Naive B cell (primary cell): ENCODE measurements at places on chromosomes 5 and 9.

GRCh38 chr5:160306696-160307095, 5.7 kb downstream of the CCNJL start:
- H3K27me3 ChIP-seq: peaks cover 61% of the 10 kb centered on the region
- no peaks in the 10 kb centered on the region for H3K36me3 ChIP-seq
- DNase-seq: no peak
- H3K27ac ChIP-seq: no peak overlapping the region

GRCh38 chr9:114143234-114143633, 12.1 kb upstream of the COL27A1 start:
- H3K27ac ChIP-seq: no peak overlapping the region
- no peaks in the 10 kb centered on the region for H3K36me3 ChIP-seq
- H3K27me3 ChIP-seq: peaks cover 41% of the 10 kb centered on the region
- DNase-seq: no peak

DNA sequence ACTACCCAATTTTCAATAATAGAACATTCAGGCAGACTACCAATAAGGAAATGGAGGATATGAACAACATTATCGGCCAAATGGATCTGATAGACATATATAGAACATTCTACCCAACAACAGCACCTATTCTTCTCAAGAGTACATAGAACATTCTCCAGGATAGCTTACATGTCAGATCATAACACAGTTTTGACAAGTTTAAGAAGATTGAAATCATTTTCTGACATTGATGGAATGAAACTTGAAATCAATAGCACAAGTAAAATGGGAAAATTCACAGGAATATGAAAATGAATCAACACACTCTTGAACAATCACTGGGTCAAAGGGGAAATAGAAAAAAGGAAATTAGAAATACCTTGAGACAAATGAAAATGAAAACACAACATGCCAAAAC, 94.6 kb upstream of the MEGF10 start:
- no peak overlapping the region for H3K27ac ChIP-seq
- DNase-seq: no peak
- H3K4me3 ChIP-seq: no peak overlapping the region
- H3K4me1 ChIP-seq: no peaks in the 10 kb centered on the region
- H3K36me3 ChIP-seq: no peaks in the 10 kb centered on the region

- H3K27me3 ChIP-seq: peaks cover under 1% of the 10 kb centered on the region
- H3K4me1 ChIP-seq: peaks cover 9% of the 10 kb centered on the region
- no peak for DNase-seq
- H3K4me3 ChIP-seq: no peak overlapping the region
Measured at GRCh38 chr5:139246394-139246793, 47.1 kb upstream of the MATR3 start.

GRCh38 chr5:170270293-170271069, 27.1 kb downstream of the LCP2 start:
- no peak overlapping the region for H3K27ac ChIP-seq
- H3K4me1 ChIP-seq: peaks cover 35% of the 10 kb centered on the region
- peaks cover 14% of the 10 kb centered on the region for H3K36me3 ChIP-seq
- peaks cover 12% of the 10 kb centered on the region for H3K27me3 ChIP-seq
- H3K4me3 ChIP-seq: no peak overlapping the region

DNA sequence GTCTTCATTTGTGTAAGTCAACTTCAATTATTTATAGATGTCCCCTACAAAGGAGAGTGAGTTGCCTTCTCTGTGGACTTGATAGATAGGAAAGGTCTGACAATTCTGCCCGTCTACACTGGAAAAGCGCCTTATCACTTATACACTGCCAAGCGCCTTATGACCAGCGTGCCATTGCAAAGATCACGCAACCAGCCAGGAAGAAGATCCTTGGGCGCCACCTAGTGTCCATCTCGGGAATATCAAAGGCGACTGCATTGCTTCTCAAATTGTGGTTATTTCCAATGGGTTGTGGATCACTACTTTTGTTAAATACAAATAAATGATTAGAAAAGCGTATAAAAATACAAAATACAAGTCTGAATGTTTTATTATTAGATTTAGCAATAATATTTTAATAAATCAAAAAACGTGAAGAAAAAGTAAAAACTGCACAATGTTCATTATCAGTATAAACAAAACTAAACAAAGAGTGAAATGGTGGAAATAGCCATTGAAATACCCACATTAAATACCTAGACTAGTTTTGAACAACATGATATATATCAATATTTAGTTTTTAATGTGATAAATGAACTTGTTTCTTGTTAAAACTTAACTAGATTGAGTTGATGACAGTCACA, 27.8 kb downstream of the SUB1 start:
- no peak overlapping the region for H3K27ac ChIP-seq
- no peaks in the 10 kb centered on the region for H3K36me3 ChIP-seq
- no peaks in the 10 kb centered on the region for H3K27me3 ChIP-seq
- no peaks in the 10 kb centered on the region for H3K4me1 ChIP-seq
